Stimulated activated CD4-positive, alpha-beta T cell treated with anti-CD3 and anti-CD28 coated beads, Interleukin-1b, Interleukin-23, amount 100 ng/mL, for 4 hours (primary cell): ENCODE measurements at places on chromosomes 16 and 17.

- no peak for DNase-seq
Observed at GRCh38 chr16:74734361-74735161, 33.9 kb upstream of the MLKL start.

DNA sequence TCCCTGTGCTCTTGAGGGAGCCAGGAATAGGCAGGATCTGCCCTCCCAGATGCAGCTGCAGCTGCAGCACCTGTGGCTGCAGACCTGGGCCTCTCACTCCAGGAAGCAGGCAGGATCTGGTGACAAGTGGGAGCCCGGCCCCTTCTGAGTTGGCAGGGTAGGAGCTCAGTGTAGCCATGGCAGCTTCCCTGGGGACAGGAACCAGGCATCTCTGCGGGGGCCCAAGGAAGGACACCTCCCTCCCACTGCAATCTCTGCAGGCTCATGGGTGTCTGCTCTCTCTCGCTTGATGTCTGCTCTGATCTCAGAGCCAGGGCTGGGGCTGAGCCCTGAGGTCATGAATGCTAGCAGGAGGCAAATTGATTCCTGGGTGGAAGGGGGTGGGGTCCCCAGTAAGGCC, 592.5 kb upstream of the CA10 start:
- DNase-seq = no peak

- no peak for DNase-seq
Observed at GRCh38 chr17:32443827-32444300, 446 bp upstream of the PSMD11 start.

DNA sequence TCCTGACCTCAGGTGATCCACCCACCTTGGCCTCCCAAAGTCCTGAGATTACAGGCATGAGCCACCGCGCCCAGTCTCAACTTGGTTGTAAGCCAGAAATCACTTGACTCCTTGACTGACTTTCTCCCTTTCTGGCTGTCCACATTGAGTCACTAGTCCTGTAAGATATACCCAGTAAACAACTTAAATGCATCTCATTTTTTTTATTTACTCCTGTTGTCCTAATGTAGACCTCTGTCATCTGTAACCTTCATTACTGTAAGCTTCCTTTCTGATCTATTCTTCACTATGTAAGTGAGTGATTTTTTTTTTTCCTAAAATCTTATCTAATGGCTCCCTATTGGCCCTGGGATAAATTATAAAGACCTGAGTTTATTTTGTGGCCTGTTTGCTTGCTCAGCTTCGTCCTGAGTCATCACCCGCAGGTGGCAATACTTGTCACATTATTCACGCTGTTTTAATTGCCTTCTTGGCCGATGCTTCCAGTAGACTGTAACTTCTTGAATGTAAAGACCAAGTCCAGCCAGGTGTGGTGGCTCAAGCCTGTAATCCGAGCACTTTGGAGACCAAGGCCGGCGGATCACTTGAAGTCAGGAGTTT, 41.0 kb downstream of the PAFAH1B1 start:
- no peak for DNase-seq

DNA sequence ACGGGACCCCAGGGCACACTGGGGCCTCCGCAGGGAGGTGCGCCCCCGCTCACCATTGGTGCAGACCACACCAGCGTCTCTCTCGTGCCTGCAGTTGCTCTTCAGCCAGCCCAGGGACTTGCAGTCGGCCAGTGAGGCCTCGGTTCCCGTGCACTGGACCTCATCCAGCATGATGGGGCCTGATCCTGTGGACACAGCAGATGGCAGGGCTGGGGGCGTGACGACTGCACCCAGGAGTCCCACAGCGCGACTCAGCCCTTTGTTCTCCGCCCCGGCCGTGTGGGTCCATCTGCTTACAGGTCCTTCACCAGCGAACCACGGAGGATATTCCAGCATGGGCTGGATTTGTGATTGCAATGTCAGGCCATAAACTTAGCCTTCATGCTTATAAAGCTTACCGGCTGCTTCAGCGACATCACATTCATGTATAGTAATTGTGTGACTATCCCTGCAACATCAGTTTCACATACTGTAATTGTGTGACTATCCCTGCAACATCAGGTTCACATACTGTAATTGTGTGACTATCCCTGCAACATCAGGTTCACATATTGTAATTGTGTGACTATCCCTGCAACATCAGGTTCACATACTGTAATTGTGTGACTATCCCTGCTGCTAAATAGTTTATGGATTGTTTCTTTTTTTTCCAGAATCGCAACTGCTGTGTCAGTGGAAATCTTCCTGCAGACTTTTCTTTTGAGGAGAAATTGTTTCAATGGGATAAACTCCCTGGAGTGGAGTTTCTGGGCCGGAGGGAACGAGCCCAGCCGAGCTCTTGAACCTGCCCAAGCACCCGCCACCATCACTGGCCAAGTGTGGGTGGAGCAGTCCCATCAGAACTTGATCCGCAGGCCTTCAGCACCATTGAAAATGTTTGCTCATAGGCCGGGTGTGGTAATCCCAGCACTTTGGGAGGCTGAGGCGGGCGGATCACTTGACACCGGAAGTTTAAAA, 4.8 kb downstream of the LGALS3BP start:
- DNase-seq = no peak

DNA sequence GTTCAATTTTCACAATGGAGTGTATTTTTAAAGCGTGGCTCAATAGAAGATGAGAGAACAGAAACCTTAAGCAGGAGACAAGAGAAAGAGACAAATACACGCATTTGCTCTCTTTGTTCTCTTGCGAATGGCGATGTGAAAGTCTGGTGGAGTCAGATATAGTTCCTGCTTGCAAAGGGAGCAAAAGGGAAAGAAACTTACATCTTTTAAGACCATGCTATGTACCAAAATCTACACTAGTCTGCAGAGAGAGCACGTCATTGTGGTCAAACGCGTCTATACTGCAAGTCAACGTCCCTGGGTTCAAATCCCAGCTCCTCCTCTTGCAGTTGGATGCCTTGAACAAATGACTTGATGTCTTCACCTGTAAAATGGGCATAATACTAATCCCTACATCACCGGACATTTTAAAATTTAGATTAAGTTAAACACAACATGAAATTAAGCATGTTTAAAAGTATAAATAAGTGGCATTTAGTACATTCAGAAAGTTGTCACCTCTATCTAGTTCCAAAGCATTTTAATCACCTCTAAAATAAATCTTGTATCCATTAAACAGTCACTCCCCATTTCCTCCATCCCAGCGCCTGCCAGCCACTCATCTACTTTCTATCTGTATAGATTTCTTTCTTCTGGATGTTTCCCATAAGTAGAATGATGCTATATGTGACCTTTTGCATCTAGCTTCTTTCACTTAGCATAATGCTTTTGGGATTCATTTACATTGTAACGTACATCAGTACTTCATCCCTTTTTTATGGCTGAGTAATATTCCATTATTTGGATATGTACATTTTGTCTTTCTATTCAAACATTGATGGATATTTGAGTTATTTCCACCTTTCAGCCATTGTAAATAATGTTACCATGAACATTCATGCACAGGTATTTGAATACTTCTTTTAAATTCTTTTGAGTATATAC, 406.9 kb downstream of the TMEM114 start:
- no peak for DNase-seq

DNA sequence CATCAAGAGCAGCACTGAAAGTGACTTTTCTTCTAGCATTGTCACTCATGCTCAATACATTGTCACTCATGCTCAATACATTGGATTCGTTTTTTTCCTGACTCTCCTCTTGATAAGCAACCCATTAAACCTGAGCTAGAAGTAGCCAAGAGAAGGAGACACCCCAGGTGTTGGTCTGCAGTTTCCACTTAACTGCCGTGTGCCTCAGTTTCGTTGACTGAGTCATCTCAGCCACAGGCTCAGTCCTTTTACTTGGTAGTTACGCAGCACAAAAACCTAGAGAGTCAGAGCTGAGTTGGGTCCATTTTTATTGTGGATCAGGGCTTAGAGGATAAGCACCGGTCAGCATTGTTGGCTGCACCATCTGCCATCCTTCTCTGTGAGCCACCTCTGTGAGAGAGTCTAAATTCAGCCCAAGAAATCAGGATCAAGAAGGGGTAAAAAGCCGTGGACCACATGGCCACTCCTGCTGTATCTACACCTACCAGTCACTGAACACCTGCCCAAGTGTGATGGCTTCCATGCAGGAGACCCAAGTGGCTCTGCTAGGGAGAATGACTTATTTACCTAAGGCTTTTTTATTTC, 11.3 kb downstream of the GINS2 start:
- no peak for DNase-seq

GRCh38 chr17:41629826-41630670, 5.7 kb upstream of the KRT17 start:
- DNase-seq = no peak

DNA sequence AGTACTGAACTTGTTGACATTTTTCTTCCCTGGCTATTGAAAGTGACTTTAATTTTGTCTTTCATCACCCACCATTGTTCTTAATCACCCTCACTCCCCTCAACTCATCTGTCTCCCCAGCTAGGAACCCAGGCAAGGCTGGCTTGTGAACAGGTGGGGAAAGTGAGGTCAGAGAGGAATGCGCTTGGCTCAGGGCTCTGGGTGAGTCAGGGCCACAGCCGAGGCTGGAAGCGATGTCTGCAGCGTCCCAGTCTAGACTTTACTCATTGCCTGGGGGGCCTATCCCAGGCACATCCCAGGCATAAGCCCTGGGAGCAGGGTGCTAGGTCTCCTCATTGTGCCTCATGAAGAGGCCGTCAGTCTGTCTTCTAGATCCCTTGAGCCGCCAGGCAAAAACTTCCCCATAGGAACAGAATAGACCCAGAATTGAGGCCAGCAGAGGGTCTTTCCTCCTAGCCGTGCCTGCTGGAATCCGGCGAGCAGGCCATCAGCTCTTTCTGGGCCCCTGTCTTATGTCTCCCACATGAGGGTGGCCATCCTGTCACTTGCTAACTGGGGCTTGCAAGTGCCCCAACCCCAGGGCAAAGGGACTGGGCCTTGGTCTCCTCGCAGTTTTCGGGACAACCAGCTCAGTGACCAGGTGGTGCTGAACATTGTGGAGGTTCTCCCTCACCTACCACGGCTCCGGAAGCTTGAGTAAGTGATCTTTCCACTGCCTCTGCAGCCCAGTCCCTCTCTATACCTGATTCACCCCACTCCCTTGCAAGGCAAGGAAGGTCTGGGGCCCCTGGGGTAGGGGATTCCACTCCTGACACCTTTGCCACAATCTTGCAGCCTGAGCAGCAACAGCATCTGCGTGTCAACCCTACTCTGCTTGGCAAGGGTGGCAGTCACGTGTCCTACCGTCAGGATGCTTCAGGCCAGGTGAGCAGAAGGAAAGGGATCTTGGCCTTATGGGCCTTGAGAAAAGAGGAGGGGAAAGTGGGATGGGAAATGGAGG, 40.1 kb downstream of the NLRC5 start:
- DNase-seq = no peak

DNA sequence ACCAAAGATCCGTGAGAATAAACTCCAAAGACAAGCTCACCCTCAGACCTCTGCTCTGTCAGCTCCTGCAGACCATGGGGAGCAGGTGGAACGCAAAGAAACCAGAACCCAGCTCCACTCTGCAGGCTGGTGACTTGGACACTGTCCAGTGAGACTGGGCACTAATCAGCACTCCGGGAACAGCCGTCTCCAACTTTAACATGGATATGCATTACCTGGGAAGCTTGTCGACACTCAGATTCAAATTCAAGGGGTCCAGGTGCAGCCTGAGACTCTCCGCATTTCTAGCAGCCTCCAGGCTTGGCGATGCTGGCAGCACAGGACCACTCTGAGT, 9.1 kb downstream of the SLX4 start:
- no peak for DNase-seq
